ENCODE measurements at places on chromosomes 5 and 9.
A peak's percentile ranks its signal among the peaks of the same experiment; 100 is the strongest.

- no peak for DNase-seq
Measured at GRCh38 chr9:20227166-20227874, 395.0 kb downstream of the MLLT3 start.

GRCh38 chr9:72895122-72895521 is 57.7 kb downstream of the ALDH1A1 start:
- DNase-seq: no peak

DNA sequence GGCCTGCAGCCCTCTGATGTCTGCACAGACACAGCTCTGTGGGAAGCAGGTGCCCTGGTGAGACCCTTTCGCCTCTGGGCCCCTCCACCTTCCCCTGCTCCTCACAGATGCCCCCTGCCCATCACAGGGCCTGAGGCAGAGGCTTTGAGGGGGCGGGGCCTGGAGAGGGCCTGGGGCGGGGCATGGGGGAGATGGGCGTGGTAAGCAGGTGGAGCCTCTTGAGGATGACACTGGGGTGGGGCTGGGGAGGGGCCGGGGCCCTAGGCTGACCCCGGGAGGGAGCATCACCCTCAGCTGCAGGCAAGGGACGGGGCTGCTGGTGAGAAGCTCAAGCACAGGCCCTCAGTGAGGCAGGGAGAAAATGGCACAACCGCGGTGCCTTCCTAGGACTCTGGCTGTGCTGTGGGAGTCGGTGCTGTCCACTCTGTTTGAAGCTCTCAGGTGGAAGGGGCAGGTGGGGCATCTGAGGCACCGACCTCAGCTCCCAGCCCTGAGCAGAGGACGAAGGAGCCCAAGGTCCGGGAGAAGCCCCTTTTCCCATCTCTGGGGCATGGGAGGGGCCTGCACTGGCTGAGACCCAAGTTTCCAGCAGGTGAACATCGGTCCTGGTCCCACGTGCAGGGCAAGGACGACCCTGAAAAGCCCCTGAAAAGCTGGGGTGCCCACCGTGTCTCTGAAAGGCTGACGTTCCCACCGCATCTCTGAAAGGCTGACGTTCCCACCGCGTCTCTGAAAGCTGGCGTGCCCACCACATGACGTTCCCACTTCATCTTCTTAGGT is 17.5 kb upstream of the SLC9A3 start:
- DNase-seq: no peak

GRCh38 chr5:132883261-132883834 is 9.9 kb downstream of the LEAP2 start:
- peak; percentile 65 for DNase-seq

- no peak for DNase-seq
Measured at GRCh38 chr5:173233347-173234128, 1.5 kb downstream of the NKX2-5 start.

- DNase-seq: no peak
Measured at GRCh38 chr5:152474961-152475360, 69.9 kb upstream of the NMUR2 start.

DNA sequence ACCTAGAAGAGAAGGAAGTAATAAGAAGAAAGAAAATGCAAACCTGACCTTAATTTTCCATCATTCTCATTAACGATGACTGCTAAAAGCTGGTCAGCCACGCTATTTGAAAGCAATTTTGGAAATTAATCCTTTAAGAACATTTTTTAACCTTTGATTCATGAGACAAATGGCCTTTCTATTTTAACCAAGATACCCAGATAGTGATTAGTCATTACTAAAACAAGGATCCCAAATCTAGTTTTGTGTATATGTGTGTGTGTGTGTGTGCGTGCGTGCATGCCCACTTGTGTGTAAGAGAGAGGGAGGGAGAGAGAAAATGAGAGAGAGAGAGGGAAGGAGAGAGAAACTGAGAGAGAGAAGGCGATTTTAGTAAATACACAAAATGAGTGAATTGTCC is 329.5 kb downstream of the DEPDC1B start:
- DNase-seq: no peak

DNA sequence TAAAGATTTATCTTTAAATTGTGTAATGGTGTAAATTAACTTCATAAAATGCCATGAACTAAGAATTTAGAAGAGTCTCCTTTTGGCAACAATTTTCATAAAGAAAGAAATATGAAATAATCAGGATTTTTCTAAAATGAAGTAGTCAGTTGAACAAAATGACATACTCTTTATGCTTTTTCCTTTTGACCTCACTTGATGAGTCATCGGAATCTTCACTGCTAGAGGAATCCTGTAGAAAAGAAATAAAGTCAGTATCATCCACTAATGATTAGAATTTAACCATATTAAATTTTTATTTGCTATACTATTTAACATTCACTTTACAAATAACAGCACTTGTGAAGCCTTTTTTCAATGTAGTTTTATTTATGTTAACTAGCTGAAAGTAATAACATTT is 26.1 kb downstream of the CHD1 start:
- no peak for DNase-seq

- no peak for DNase-seq
Measured at GRCh38 chr9:33750839-33751339, 44.5 kb upstream of the PRSS3 start.

GRCh38 chr5:96080557-96080956 is 118.9 kb upstream of the ELL2 start:
- DNase-seq: no peak

DNA sequence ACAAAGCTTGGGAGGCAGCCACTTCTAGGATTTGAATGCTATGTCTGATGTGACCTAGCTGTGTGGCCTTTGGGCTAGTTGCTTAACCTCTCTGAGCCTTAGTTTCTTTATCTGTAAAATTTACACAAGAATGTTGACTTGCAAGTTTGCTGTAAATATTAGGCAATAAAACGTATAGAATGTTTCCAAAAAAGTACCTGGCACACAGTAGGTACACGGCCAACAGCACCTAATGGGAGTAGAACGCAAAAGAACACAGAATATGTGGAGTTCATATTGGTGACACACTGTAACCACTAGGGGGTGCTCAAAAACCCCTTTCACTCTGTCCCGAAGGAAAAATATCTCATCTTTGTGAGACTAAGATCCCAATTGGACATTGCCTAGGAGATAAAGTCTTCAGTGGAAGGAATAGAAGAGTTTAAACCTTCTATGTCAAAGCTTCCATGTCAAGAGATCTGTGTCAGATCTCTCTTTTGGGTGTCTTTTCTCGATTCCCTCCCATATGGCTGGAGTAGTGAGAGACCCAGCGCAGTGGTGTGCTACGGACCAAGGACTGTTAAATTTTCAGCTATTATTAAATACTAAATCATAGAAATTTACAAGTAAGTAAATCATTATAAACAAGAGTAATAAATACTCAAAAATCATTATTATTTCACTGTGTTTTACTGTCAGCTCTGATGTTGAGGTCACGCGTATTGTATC is 145.4 kb upstream of the RAD23B start:
- peak; percentile 45 for DNase-seq

- no peak for DNase-seq
Measured at GRCh38 chr9:38031594-38031993, 37.4 kb downstream of the SHB start.

GRCh38 chr5:53594419-53594818 is 34.0 kb downstream of the NDUFS4 start:
- no peak for DNase-seq

GRCh38 chr9:34070606-34071324 is 22.1 kb upstream of the UBAP2 start:
- no peak for DNase-seq

DNA sequence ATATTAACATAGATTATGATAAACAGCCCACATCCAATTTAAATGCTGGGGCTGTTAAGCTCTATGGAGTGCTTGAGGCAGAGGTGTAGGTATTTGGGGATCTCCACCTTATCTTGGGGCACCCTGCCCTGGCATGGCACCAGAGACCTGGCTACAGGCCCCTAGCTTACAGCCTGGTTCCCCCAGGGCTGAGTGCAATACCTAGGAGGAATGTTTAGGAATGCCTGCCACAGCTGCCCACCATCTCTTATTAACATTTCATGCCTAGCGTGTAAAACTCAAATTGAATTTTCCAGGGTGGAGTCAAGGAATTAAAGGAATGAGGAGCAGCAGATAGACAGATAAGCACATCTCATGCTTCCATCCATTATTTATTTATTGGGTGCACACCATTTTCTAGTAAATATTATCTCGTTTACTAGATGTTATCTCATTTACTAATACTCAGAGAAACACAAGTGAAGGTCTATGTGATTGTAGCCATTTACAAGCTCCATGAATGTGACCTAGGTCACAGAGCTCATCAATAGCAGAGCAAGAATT is 55.6 kb upstream of the TNFSF8 start:
- no peak for DNase-seq

DNA sequence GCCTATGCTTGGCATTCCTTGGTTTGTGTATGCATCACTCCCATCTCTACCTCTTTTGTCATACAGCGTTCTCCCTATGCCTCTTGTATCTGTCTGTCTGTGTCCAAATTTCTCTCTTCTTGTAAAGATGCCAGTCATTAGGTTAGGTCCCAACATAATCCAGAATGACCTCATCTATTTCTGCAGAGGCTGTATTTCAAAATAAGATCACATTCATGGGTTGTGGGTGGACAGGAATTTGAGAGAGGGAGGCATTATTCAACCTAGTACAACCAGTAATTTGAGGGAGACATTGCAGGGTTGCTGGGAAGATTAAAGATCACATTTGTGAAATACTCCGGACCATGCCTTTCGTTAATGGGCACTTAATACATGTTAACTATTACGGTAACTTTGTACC is 155.0 kb downstream of the MAN2A1 start:
- no peak for DNase-seq

- peak; percentile 36 for DNase-seq
Measured at GRCh38 chr5:65440456-65440855, 41.3 kb downstream of the ADAMTS6 start.

- DNase-seq: peak; percentile 48
Measured at GRCh38 chr9:17531642-17532254, 47.1 kb upstream of the SH3GL2 start.

GRCh38 chr9:126587187-126588185 is 26.2 kb upstream of the LMX1B start:
- DNase-seq: peak; percentile 63

- no peak for DNase-seq
Measured at GRCh38 chr9:75438716-75439115, 350.4 kb downstream of the OSTF1 start.

DNA sequence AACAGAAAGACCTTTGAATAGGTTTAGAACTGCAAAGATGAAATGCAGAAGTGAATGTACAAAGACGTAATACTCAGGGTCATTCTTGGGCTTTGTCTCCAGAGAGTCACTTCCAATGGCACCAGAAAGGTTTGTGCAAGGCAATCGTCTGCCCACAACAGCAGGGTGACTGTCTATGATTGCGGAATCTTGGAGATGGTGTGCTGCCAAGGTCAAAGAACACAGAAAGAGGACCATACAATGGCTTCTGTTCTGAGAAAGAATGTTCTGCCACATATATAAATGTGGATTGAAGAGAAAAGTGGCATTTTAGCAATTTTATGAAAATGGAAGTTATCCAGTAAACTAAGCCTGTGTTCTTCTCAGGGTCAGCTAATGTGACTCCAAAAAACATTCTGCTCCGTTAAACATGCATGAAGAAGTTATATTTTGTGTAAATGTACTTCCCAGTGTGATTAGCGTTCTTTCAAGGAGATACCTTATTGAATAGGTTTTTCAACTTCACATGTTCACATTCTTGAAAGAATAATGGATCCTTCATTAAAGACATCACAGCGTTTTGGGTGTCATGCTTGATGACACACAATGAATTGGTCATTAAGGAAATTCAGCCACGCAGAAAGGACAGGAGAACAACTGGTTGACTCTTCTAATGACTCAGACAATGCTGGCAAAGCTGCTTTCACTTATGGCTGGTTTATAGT is 73.4 kb upstream of the CDH6 start:
- DNase-seq: no peak

GRCh38 chr9:114399381-114399780 is 11.6 kb upstream of the AKNA start:
- DNase-seq: no peak

DNA sequence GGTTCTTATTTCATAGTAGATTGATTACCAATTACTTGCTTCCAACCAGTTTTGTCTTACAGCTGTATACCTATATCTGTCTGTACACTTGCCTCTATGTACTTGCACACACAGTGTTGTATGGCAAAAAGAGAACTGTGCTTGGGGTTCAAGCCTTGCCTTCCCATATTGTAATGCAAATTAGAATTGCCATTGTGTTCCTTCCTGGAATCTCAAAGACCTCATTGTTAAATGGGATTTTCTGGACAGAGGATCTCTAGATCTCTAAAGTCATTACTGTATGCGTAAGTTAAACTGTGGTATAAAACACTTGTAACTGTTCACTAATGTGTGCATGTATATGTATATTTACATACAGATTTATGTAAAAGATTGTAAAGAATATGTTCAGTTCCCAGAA is 428.8 kb downstream of the CAAP1 start:
- DNase-seq: no peak

Measured in NCI-H524 (cell line).